MCF 10A (cell line): ENCODE measurements at places on chromosomes 12 and 14. TPM values are rescaled to one million over a fixed set of nuclear protein-coding genes. Genes with fewer than 3 reads are reported as not detected.

- DNase-seq: peak; percentile 74
Observed at GRCh38 chr12:53380794-53381730, 1.1 kb downstream of the SP1 start.

- DNase-seq: no peak
Observed at GRCh38 chr12:15534322-15534721, 212.0 kb downstream of the PTPRO start.

GRCh38 chr12:69897744-69898143 is 72.7 kb downstream of the MYRFL start:
- DNase-seq: peak; percentile 25

The FOXA1 gene
- total RNA-seq: 8.6 and 11.2 TPM in 2 replicates

- no peak for DNase-seq
Observed at GRCh38 chr14:74613211-74613914, 1.3 kb upstream of the LTBP2 start.

- DNase-seq: peak; percentile 54
Observed at GRCh38 chr12:96400631-96401075, 414 bp upstream of the CDK17 start.

The HAL gene
- total RNA-seq: 0.27 and 1.1 TPM in 2 replicates

The MLEC gene
- 107 and 144 TPM in 2 replicates for total RNA-seq

DNA sequence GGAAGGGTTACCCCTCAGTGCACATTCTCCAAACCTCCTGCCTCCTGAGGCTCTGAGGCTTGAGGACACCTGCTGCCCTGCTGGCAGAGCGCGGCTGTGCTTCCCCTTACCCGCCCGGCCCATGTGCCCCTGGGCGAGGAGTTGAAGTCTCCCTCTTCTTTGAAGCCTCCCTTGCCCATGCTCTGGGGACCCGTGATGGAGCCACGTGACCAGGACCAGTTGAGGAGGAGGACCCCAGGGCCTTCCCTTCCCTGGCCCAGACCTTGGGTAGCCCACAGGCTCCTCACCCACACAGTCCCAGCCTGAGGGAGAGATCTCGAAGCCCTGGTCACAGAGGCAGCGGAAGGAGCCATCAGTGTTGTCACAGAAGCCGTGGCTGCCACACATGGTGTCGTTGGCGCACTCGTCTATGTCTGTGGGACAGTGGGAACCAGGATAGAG is 12.9 kb downstream of the ISCA2 start:
- DNase-seq: no peak

DNA sequence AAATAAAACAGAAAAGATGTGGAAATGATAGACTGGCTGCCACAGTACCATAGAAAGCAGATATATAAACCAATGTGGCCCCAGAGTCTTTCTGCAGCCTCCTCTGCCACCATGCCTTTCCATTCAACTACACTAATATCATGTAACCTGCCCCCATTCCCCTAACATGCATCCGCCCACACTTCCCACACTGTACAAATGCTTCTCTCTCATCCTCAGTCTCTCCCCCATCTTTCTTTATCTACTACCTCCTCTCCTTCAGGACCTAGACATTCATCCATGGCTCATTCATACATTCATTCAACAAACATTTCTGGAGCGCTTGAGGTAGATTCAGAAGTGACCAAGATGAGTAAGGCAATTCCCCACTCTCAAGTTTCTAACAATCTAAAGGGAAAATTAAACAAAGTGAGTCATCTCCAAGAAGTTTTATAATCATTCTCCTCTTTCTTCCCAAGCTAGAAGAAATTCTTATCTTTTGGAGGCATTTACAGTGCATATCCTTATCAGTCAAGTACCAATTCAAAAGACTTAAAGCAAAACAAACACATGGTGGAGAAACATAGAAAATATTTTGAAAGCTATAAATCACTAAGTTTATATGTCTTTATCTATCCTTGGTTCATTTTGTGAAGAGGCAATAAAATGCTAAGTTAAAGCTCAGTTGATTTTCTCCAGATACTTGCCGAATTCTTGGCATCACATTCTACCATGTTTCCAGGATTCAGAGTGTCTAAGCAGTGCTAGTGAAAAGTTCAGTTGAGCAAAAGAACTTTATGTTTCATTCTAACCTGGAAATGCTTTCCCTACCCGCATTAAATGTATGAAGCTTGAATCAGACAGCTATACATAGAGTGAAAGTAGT is 70.5 kb upstream of the FRMD6 start:
- DNase-seq: peak; percentile 8

The ACACB gene
- 1.0 and 1.3 TPM in 2 replicates for total RNA-seq

The GYS2 gene
- total RNA-seq: 0.29 and 0.47 TPM in 2 replicates

- DNase-seq: no peak
Observed at GRCh38 chr12:126551869-126552268, 1486.6 kb downstream of the AACS start.
